Activated T-cell treated with anti-CD3 and anti-CD28 coated beads, Interleukin-2, amount 50 U/mL, for 48 hours (primary cell): ENCODE measurements at places on chromosomes 6 and 20.

- DNase-seq = no peak
Observed at GRCh38 chr6:23522792-23523547, 603.0 kb upstream of the NRSN1 start.

GRCh38 chr20:8360035-8360434, 228.0 kb downstream of the PLCB1 start:
- no peak for DNase-seq

DNA sequence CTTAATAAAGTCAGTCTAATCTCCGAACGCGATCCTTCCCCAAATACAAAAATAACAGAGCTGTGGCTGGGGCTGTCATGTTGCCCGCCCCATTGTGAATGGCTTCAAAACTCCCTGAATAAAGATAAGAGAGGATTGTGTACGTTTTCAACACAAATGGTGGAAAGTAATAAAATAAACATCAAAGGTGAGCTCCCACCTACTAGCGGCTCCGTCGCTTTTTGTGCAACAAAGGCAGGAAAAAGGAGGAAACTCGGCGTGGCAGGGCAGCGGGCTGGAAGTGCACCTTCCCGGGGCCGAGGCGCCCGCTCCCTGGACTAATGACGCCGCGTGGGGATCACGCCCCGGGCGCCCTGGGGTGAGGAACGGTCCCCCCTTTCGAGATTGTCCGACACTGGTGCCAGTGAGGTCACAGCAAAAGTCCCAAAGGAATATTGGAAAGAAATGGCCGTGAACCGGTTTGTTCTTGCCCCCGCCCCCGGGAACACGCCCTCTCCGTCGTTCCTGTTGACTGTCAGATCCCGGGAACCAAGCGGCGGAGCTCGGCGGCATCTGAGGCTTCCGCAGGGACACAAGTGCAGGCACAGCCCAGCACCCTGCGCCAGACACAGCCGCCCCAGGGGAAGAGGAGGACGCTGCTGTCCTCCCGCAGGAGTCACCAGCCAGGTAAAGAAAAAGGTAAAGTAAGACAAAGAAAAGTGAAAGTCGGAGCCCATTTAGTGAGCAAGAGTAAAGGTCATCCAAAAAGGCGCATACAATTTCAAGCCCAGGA, 1.1 kb upstream of the FOXQ1 start:
- no peak for DNase-seq

DNA sequence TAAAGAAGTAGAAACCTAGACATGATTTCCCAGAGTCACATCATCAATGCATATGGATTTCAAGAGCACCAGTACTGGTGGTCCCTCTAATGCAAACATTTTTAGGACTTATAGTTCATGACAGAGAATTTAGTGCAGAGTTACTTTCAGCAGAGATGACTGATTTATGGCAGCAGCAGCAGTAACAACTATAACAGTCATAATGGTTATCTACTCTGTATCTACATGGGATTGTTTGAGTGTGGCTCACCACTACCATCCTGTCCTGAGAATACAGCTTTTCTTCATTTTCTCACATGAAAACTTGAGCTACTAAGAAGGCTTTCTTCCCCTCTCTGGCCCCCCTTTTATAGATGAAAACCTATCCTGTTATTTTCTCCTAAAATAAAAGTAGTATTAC, 128.5 kb upstream of the ENPP5 start:
- no peak for DNase-seq

GRCh38 chr6:13299403-13299821, 28.9 kb downstream of the TBC1D7 start:
- no peak for DNase-seq

DNA sequence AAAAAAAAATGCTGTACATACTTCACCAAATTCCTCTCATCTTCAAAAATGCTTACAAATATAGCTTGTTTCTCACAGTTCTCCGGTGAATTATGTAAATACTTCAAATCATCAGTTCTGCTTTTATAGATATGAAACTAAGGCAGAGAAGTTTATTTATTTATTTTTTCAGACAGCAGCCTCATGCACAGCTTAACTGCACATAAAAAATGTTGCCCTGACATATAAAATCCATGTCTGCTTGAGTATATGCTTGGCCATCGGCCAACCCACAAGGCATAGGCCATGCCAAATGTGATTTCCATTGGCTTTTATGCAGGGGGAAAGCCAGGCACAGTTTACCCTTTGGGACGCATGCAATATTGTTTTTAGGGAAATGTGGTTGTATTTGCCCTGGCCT, 57.3 kb upstream of the PHACTR2 start:
- no peak for DNase-seq

DNA sequence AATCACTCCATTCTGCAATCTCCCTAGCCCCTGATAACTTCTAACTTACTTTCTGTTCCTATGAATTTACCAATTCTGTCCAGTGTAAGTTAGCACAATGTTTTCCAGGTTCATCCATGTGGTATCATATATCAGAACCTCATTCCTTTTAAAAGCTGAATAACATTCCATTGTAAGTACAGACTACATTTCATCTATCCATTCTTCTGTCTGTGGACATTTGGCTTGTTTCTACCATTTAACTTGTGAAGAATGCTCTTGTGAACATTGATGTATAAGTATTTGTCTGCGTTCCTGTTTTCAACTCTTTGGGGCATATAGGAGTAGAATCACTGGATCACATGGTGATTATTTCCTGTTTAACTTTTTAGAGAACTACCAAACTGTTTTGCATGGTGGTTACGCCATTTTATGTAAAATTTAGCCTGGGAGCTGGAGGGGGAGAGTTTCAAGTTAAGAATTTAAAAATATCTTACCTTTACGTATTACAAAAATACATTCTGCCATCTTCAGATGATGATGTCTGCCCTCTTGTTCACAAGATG, 156.5 kb downstream of the BTBD3 start:
- DNase-seq = no peak

GRCh38 chr6:1724616-1725015, 114.9 kb downstream of the FOXC1 start:
- no peak for DNase-seq

GRCh38 chr6:64252256-64252655, 616.7 kb downstream of the PHF3 start:
- DNase-seq = no peak

GRCh38 chr6:130853555-130854183, 26.5 kb downstream of the SMLR1 start:
- no peak for DNase-seq

- DNase-seq = no peak
Observed at GRCh38 chr20:52348434-52348833, 156.9 kb upstream of the ZFP64 start.

DNA sequence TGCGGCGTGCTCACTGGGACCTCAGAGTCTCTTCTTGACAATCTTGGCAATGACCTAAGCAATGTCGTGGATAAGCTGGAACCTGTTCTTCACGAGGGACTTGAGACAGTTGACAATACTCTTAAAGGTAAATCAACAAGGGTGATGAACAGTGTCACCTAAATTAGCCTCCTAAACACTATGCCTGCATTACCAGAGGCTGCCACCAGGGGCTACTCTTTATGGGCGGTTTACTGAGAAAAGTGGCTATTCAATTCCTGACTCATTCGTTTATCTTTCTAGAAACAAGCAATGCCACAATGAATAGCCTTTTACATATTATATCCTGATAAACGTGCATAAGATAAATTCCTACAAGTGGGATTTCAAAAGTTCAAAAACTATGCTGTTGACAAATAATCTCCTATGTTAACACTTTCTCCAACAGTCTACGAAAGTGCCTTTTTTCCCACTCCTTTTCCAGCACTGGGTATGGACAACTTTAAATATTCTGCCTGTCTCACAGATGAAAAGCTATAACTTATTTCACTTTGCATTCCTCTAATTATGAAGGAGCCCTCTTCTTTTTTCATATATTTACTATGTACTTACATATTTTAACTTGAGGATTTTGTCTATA, 1.3 kb downstream of the BPIFA2 start:
- DNase-seq = peak; percentile 73

DNA sequence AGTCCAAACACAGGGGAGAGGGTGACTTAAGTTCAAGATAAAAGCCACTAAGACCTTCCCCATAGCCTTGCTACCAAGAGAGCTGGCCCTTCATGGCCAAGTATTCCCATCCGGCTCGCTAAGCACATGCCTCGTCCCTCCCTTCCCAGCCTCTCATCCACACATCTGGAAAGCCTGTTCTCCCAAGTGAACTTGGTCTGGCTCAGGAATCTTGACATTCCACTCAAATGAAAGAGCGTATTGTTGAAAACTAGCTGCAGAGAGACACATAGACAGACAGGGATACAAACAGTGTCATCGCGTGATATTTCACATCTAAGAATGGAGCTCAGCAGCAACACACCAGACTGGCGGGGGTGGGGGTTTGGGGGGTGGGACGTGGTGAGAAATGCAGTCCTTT, 182.8 kb upstream of the FOXQ1 start:
- no peak for DNase-seq

- DNase-seq = no peak
Observed at GRCh38 chr6:163878698-163879097, 464.2 kb downstream of the QKI start.

GRCh38 chr6:31888276-31889258, 8.9 kb downstream of the EHMT2 start:
- peak; percentile 75 for DNase-seq

- no peak for DNase-seq
Observed at GRCh38 chr6:27601668-27602254, 128.9 kb upstream of the ZNF184 start.

- no peak for DNase-seq
Observed at GRCh38 chr6:4405621-4406212, 270.3 kb upstream of the ECI2 start.

DNA sequence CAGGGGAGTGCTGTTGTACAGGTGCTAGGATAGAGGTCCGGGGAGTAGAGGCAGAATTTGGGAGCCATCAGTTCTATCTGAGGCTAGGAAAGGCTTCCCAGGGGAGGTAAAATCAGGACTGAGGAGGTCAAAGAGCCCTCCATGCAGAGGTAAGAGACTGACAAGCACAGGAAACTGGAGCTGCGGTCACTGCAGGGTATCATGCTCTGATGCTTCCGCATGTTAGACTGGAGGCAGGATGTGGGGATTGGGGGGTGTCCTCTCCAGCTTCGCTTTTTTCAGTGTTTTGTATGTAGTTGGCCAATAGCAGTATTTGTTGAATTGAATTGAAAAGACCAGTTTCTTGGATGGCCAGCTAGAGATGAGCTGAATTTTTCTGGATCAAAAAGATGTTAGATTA, 87.8 kb downstream of the SLC22A3 start:
- DNase-seq = no peak

DNA sequence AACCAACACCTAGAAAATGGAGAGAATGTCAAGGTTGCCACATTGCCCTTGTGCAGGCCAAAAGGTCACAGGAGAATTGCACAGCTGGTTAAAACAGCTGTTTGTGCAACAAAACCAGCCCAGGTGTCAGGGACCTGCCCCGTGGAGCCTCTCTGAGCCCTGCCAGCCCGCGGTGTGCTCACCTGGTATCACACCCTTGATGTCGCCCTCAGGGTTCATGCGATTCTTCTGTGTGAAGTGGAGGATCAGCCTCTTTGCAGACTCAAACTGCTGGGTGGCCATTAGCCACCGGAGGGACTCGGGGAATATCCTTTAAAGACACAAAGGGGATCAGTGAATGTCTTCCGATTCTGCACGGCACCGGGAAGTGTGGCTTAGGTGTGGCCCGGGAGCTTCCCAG, 39.2 kb downstream of the PSMG4 start:
- no peak for DNase-seq

DNA sequence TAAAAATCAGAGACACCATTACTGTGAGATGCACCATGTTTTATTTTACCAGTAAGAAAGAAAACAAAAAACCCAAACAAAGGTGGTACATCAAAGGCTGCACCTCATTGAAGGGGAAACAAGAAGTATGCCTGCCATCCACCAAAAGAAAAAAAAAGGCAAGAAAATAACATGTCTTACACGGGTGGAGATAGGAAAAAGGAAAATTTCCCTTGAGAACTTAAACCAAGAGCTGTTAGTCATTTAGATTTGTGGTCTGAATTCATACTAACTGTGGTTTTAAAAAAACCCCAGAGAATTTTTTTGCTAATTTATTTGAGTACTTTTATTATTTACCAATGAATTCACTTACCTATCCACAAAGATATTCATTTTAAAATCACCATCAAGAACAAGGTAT, 144.0 kb downstream of the LRRC1 start:
- no peak for DNase-seq

GRCh38 chr6:139468178-139468819, 93.9 kb upstream of the CITED2 start:
- no peak for DNase-seq

DNA sequence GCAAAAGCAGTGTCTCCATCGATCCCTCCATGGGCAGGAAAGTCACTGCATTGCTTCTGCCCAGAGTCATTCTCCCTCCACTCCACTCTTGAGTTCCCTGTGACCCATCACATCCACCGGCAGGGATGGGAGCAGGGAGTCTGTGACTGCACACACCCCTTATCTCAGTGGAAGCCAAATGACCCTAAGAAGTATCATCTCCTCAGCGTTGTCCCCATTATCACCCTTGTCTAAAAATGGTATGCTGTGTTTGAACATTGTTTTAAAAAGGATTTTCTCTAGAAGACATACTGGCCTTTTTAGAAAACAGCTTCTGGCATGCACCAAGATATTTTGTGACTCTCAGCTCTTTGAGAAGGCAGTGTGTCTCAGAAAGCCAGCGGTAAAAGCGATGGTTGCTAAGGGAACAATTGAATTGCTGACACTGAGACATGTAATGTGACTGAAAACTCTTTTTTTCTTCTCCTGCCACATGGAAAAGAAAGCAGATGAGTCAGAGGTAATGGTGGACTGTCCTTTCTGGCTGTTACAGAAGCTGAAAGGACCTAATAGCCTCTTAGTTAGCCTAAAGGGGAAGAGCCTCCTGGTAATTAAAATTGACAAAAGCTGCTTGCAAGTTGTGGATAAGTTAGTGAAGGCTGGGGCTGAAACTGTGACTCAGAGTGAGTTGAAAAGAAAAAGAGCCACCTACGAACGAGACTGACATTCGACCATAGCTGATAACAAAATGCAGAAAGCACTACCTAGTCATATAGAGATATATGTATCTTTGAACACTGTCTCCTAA, 120.5 kb downstream of the MAP3K7 start:
- no peak for DNase-seq

- no peak for DNase-seq
Observed at GRCh38 chr20:17172836-17173516, 53.9 kb upstream of the PCSK2 start.

GRCh38 chr6:149934249-149935156, 7.3 kb upstream of the ULBP2 start:
- DNase-seq = peak; percentile 79

DNA sequence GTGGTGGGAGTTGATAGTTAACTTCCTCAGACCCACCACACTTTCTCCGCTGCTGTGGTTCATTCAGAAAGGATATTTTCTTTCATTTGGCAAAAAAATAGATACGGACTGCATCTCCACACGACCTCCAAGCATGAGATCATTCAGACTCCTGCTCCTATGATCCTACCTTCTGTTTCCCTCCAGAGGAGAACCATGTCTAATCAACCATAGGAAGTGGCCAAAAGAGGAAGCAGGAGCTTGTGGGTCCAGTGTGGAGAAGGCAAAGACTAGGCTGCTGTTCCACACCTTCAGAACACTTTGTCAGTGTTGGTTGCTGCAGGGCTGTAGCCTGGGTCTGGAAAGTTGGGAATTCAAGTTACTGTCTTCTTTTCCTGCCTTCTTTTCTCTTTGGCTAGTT, 10.6 kb upstream of the KIF13A start:
- DNase-seq = no peak
